ENCODE measurements at places on chromosomes 4 and X.

GRCh38 chrX:66110112-66110511 lies 53.9 kb upstream of the HEPH start:
- no peak for DNase-seq

GRCh38 chr4:27098034-27098433 lies 237.4 kb downstream of the STIM2 start:
- DNase-seq = no peak

GRCh38 chr4:141417387-141417786 lies 196.7 kb downstream of the ZNF330 start:
- DNase-seq = no peak

DNA sequence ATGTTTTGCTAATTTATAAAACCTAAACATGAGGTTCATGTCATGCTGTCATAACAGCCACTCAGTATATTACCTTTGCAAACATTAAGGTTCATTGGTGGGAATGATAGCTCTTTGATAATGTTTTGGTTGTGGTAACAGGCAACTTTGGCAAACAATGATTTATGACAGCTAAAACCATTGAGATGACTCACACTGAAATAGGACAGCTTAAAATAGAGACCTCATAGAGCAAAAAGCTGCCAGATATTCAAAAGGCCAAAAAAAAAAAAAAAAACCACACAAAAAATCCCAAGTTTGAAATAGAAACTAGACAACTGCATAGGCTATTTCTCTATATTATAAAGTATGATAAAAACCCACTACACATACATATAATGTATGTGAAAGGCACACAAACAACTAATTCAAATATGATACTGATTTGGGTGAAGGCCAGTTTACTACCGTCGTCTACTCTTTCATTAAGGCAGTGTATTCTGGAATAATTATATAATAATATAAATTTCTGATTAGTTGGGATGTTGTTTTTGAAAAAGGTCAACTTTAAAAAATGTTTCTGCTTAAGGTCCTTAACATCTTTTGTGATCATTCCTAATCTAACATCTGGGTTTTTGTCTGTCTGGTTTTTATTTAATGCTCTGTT lies 646.0 kb upstream of the PITX2 start:
- DNase-seq = no peak

- no peak for DNase-seq
Measured at GRCh38 chr4:149203256-149204001, 612.2 kb downstream of the IQCM start.

DNA sequence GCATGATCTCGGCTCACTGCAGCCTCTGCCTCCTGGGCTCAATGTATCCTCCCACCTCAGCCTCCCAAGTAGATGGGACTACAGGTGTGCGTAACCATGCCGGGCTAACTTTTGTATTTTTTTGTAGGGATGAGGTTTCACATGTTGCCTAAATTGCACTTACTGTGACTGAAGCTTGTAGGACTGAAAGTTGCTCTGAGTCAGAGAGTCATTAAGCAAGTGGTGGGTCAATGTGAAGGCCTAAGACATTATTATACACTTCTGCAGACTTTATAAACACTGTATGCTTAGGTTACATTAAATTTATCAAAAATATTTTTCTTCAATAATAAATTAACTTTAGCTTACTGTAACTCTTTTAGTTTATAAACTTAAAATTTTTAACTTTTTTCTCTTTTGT lies 170.2 kb downstream of the FAT4 start:
- no peak for DNase-seq

DNA sequence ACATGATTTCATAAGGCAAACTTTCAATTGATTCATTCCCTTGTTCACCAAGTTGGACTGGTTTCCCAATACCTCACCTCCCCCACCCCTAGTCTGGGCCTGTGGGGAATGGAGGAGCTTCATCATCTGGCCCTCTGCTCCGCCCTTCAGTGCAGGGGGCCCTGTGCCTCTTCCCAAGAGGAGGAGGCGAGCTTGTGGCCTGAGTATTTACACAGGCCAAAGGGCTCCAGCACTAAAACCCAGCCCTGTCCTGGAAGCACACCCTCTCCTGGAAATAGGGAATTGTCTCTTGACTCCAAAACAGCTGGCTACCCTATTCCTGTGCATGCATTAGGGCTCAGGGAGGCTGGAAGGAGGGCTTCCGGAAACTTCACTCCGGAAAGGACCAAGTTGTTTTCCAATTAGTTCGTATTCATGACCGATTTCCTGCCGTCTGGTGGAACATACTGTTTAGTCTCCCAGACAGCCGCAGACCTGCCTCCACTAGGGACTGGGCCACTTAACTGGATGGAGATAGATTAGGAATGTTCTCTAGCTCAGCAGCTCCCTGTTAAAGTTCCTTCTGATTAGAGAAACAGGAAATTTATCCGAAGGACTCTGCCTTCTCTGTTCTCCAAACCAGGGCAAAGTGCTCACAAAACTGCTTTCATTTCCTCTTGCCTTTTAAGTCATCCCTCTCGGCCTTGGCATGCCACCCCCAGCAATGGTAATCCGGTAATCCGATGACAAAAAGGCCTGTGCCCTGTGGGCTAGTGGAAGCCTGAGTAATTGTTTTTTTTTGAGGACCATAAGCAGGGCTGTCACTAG lies 5.8 kb downstream of the SRPX2 start:
- no peak for DNase-seq

DNA sequence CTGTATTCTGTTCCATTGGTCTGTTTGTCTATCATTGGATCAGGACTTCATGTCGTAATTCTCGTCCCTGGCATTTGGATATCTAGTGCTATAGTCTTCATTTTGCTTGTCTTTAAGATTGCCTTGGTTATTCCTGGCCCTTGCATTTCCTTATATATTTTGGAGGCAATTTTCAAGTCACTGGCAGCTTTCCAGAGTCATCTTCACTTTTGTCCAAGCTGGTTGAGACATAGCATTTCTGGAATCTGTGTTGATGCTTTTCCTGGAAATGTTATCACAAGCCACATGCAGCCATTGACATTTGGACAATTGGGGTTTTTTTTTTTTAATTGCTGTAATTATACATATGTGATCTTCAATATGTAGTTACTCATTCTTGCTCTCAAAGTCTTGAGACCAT lies 45.2 kb upstream of the HGFAC start:
- no peak for DNase-seq

DNA sequence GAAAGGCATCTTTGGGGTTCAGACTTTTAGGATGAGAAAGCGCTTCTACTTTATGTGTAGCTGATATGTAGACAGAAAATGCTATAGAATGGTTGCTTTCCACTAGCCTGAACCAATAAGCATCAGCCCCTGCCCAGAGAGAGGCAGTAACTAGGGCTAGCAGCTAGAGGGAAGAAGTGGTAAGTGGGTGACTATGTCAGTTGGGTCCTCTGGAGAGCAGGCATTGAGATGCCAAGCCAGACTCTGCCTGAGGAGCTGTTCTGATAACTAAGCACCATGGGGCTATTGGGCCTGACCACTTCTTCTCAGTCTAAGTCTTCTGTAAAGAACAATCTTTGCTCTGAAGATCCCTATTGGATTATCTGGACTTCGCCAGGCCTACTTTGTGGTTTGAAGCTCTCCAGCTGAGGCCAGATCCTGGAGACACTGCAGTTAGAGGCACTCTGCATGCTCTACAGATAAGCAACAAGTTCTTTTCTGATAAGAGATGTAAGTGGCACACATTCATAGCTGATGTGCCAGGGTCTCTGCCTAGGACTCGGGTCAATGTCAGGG lies 146.1 kb downstream of the RBM46 start:
- DNase-seq = no peak

- DNase-seq = no peak
Measured at GRCh38 chr4:94676970-94677369, 80.8 kb upstream of the BMPR1B start.

GRCh38 chr4:118760493-118760892 lies 75.3 kb downstream of the METTL14 start:
- DNase-seq = no peak

GRCh38 chr4:152187693-152188092 lies 348.2 kb downstream of the FBXW7 start:
- DNase-seq = no peak

GRCh38 chr4:4859799-4860599 lies 534 bp downstream of the MSX1 start:
- DNase-seq = no peak

- DNase-seq = no peak
Measured at GRCh38 chrX:139759637-139760036, 51.7 kb upstream of the MCF2 start.

DNA sequence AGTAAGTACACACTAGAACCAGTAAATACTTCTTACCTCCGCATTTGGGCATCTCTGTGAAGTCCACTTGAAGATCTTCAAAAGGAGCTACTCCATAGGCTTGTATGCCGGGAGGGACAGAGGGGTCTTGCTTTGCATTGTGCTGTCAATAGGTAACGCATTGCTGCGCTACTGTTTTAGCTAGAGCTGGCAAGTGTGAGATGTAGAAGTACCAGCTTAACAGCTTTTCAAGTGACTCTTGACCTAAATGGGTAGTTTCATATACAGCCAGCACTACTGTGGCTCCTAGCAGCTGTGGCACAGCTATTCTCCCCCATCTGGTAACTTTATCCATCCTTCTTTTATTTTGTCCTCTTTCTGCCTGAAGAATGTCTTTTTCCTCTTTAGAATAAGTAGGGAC lies 205.3 kb upstream of the KLF8 start:
- no peak for DNase-seq

DNA sequence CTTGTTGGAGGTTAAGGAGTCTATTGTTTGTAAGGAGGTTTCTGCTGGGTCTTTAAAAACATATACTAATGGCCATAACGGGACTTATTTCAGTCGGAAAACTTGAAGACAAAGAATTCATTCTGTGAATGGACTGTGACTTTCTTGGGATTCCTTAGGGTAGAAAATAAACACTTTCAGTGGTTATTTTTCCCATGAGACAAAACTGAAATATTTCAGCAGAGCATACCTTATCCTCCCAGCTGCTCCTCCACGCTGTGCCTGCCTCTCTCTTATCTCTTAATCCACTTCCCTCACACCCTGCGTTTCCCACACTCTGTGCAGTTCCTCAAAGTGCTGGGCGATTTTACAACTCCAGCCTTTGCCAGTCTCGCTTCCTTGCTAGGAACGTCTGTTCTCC lies 47.1 kb upstream of the SORBS2 start:
- no peak for DNase-seq

- DNase-seq = no peak
Measured at GRCh38 chrX:139832718-139833309, 100.0 kb downstream of the ATP11C start.

DNA sequence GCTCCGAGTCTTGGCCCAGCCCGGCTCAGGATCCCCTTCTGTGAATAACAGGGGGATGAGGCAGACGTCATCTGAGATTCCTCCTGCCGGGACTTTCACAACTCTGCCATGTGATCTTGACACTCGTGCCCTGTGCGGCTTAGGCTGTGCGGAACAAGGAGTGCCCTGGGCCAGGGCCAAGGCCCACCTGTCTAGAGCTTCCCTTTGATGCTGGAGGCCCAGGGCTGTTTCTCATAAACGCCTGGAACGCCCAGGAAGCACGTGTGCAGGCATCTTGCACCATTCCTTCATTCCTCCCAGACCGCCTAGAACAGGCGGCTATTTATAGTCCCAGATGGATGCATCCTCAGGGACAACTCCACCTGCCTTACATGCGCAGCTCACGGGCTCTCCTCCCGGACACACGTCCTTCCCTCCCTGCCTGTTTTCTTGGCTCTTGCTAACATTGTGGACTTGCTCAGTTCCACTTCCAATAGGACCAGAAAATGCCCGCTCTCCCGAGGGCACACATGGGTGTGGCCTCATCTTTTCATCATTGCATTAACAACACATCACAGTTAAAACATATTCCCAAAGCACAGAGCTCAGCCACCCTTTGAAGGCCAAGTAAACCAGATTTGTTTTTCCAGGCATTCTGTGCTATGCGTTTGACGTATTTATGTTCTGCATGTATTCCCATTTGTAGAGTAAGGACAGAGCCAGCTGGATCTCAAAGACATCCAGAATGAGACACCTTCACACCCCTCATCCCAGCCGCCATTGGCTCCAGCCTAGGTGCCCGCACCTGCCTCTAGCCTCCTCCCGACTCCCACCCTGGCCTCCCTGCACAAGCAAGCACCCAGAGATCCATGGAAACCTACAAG lies 57.2 kb downstream of the ABLIM2 start:
- no peak for DNase-seq

DNA sequence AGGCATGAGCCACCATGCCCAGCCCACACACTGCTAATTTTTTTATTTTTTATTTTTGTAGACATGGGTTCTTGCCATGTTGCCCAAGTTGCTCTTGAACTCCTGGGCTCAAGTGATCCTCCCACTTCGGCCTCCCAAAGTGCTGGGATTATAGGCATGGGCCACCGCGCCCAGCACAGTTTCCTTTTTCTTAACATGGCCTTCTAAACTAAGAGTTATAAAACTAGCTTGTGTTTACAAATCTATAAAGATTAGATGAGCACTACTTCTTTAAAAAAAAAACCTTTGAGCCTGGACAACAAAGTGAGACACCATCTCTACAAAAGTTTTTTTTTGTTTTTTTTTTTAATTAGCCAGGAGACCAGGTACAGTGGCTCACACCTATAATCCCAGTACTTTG lies 10.7 kb downstream of the GRSF1 start:
- DNase-seq = no peak

DNA sequence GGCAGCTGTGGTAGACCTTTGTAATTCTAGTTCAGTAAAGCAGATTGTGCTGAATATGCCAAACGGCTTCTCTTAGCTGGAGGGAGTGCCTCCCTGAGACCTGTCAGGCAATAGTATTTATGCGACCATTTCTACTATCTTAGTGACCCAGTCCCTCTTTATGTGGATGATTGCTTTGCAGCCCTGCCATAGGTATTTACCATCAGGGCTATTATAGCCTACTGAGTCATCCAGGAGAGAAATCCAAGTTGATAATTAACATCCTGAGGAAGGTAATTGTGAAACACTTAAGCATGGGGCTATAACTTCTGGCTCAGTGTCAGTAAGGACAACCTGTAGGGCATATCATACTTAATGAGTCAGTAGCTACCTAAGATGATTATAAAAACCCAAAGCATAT lies 103.9 kb upstream of the MAOA start:
- DNase-seq = no peak

- DNase-seq = no peak
Measured at GRCh38 chrX:142831961-142832530, 193.7 kb upstream of the SPANXN4 start.

DNA sequence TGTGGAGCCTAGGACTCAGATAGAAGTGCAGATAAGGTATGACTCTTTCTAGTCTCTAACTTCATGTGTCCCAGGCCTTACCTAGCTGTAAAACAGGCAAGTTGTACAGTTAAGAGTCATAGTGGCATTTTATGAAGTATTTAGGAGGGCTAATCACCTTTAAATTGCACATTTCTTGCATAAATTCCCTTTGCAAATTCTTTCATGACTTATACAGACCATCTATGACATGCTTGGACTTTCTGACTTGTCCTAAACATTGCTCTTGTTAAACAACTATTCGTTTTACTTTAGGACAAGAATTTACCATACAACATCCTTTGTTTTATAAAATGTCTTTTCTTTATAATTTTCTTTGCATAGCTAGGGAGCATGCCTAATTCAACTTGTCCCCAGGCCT lies 7.8 kb upstream of the RRAGB start:
- no peak for DNase-seq

GRCh38 chr4:109319684-109320083 lies 17.2 kb upstream of the COL25A1 start:
- DNase-seq = no peak

GRCh38 chr4:26343038-26343398 lies 22.2 kb downstream of the RBPJ start:
- no peak for DNase-seq

- no peak for DNase-seq
Measured at GRCh38 chrX:68599256-68600152, 48.0 kb upstream of the STARD8 start.
